ENCODE measurements at places on chromosomes 12 and 14.

DNA sequence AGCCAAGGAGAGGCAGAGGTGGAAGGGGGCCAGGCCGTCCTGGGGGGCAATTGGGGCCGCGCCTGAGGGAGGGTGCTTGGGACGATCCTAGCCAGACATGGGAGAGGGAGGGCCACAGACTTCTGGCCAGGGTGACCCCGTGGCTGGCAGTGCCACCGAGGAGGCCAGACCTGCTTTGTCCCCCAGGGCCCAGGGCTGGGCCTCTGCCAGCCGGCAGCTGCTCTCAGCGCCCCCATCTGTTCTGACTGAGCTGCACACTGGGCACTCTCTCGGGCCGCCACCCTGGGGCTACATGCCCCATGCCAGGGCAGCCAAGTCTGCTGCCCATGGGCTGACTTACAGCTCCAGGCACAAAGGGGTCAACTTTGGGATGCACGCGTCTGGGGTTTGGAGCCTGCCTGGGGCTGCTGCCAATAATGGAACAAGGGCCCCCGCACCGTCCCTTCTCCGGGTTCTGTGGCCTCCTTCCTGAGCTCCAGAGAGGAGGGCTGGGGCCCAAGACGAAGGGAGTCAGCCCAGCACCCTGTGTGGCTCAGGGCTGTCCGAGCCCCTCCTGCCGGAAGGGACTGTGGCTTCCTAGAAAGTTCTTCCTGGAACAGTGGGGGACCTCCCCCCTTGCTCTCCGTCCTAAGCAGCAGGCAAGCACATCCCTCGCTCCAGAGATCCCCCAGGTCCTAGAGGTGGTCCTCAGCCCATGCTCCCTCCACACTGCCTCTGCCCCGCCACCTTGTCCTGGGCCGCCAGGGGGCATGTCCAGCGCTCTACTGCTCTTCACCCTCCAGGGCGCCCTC, 1.1 kb downstream of the ADSS1 start:
- DNase-seq: no peak

GRCh38 chr12:102950107-102950949, 7.1 kb upstream of the ASCL1 start:
- no peak for DNase-seq

- no peak for DNase-seq
These were observed 14.0 kb upstream of the CRIP2 start for GRCh38 chr14:105460616-105461015.

- no peak for DNase-seq
These were observed 181.1 kb upstream of the STXBP6 start for GRCh38 chr14:25231004-25231403.

GRCh38 chr14:103418481-103418818, 33.2 kb downstream of the MARK3 start:
- DNase-seq: no peak

GRCh38 chr12:48198672-48198971, 4.5 kb downstream of the OR10AD1 start:
- DNase-seq: no peak

- no peak for DNase-seq
These were observed 31.8 kb upstream of the CLEC4E start for GRCh38 chr12:8572507-8572906.

DNA sequence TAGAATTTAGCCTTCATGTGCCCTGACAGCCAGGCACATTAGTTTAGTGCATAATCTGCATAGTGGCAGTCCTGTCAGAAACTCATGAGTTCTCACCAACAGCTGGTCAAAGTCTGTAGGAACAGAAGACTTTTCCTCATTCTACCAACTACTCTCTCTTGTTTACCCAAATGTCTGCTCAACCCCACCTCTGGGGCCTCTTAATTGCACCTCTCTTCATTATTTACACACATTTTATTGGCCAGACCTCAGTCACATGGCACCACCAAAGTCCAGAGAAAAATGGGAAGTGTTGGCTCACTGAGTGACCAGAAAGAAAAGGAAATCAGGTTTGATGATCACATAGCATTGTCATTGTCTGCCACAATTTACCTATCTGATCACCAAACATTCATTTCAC, 114.6 kb upstream of the PLXNC1 start:
- DNase-seq: no peak

DNA sequence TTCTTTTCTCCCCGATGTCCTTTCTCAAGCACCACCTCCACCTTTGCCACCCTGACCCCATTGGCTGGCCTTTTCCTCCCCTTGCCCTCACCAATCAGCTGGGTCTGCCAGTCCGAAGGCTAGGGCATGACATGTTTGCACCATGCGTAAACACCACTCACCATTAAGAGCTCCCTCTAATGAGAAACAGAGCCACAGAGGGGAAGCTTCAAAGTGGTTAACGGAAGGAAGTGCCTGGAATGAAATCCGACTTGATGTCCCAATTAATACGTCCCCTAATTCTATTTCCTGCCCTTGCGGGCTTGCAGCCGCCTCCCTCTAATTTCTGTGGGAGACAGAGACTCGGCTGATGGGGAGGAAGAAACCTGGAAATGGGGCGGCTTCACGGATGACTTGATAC, 318.5 kb upstream of the TBX3 start:
- no peak for DNase-seq

GRCh38 chr14:39203659-39204606, 28.9 kb downstream of the PNN start:
- no peak for DNase-seq

- DNase-seq: no peak
These were observed 76.6 kb downstream of the SINHCAF start for GRCh38 chr12:31249356-31249755.

- DNase-seq: no peak
These were observed 55.8 kb downstream of the CMAS start for GRCh38 chr12:22101749-22102243.

DNA sequence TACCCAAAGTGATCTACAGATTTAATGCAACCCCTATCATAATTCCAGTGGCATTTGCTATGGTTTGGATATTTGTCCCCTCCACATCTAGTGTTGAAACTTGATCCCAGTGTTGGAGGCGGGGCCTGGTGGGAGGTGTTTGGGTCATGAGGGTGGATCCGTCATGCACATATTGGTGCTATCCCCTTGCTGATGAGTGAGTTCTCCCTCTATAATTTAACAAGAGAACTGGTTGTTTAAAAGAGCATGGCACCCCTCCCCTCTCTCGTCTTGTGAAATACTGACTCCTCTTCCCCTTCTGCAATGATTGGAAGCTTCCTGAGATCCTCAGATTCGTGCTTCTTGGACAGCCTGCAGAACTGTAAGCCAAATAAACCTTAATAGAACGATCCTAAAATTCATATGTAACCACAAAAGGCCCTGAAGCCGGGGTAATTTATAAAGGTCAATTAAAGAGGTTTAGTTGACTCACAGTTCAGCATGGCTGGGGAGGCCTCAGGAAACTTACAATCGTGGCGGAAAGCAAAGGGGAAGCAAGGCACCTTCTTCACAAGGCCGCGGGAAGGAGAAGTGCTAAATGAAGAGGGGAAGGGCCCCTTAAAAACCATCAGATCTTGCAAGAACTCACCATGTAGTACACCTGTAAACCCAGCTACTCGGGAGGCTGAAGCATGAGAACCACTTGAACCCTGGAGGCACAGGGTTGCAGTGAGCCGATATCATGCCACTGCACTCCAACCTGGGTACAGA, 41.2 kb downstream of the SLC39A9 start:
- DNase-seq: no peak

DNA sequence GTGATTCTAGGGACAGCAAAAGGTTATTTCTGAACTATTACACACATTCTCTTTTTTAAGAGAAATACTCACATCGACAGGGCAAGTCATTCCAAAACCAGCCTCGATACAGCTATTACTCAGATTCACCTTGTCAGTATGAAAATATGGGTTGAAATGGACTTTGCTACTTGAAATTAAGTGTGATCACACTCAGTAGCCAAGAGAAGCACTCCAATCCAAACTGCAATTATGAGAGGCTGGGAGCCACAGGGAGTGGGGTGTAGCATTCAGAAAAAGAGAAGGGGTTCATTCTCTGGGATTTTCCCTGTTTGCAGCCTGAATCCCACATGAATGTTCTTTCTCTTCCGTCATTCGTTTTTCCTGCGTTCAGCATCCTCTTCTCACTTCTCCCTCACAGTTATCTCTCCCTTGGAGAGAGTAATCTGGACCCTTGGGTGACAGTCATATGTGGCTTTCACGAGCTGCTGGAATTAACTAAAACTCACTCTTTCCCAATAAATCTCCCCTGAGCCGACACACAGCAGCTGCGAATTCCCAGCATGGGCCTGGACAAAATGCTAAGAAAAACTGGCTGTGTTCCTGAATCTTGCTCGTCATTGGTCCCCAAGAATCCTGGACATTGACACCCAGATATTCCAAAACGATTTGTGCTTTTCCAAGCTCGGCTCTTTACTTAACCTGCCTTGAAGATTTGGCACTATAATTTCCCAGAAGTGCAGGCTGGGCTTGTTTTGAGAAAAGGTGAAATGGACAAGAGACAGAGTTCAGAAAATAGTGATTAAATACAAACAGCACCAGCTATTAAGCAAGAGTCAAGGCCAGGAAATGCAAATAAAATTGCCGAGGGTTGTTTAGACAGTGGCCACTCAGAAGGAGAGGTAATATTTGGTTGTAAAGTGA, 199.5 kb upstream of the PLEKHG7 start:
- no peak for DNase-seq

DNA sequence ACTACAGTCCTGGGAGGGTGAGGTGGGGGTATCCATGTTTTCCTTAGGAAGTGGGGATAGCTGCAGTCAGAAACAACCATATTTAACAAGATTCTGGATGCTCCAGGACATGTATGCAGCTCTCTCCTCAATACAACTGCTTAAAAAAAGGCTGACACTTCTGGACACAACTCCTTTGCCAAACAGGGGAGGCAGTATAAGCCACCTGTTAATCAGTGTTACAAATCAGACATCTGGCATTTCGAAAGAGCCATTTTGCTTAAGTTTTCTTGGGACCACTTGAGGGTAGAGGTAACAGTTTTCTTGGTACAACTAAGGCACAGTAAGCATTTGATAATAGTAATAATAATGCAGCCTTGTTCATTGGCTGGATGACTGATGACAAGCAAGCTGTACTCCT, 47.1 kb downstream of the RPGRIP1 start:
- DNase-seq: no peak
